ENCODE measurements at places on chromosomes 5 and 9.
A peak's percentile ranks its signal among the peaks of the same experiment; 100 is the strongest.

- no peak overlapping the region for H3K4me3 ChIP-seq
- DNase-seq: peak; percentile 73
- no peaks in the 10 kb centered on the region for H3K36me3 ChIP-seq
Observed at GRCh38 chr5:107248066-107248695, 422.6 kb downstream of the EFNA5 start.

DNA sequence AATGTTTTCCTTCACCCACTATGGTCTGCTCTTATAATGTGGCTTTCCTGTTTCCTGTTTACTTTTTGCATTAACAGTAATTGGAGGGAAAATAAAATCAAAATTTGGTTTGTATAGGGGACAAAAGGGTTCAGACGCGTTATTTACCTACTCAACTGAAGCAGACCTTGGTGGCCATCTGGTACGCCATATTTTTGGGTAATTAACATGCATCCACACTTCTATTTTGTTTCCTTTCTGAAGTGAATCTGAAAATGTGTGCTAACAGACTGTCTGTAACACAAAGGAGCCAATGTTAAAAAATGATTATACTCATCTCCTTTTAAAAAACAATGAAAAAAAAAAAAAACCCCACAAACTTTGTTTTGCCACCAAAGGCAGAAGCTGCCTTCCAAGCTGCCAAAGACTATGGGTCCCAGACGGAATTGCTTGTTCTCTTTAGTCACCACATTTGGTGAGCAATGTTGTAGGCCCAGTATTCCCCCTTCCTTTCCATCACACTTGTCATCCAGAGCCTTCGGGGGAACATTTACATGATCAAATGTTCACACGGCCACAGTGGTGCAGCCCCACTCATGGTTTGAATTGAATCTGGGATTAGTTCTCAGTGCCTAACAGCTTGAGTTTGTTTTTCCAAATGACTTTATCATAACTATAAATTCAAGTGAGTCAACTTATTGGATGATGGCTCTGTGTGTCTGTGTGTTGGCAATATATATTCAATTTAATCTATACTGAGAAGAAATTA is 323.7 kb upstream of the CD180 start:
- DNase-seq: no peak
- H3K4me3 ChIP-seq: no peak overlapping the region
- peaks cover 4% of the 10 kb centered on the region for H3K4me1 ChIP-seq
- H3K27me3 ChIP-seq: no peaks in the 10 kb centered on the region
- H3K27ac ChIP-seq: no peak overlapping the region

GRCh38 chr9:96587338-96588315 is 32.0 kb downstream of the CDC14B start:
- peaks cover 2% of the 10 kb centered on the region for H3K4me1 ChIP-seq
- DNase-seq: no peak
- H3K36me3 ChIP-seq: no peaks in the 10 kb centered on the region
- no peak overlapping the region for H3K27ac ChIP-seq
- no peak overlapping the region for H3K4me3 ChIP-seq

DNA sequence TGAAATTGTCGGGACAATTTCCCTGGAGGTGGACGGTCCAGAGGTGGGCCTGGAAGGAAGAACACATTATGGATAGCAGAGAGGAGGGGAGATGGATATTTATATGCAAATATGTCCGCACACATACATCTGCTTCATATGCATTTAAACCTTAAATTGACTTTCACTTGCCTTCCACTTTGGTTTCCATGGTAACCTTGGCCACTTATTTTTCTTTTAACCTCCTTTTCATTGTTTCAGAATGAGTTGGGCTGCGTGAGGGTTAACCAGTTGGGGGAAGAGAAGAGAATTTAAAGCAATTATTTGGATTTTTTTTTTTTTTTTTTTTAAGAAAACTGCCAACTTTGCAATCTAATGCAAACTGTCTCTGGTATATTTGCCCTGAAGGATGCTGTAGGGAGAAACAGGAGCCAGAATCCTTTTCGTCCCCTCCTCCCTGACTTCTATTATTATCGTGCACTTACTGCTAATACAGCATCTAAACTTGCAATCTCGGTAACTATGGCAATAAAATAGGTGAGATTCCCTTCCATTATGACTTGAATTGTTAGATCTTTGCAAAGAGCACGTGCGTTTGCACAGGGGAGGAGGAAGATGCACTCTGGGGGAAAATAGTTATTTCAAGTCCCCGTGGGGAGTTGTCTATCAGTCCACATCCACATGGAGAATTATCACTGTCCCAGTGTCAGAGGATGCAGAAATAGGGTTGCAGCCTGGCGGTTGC is 35.6 kb downstream of the TLR4 start:
- H3K27ac ChIP-seq: no peak overlapping the region
- no peaks in the 10 kb centered on the region for H3K4me1 ChIP-seq
- no peaks in the 10 kb centered on the region for H3K27me3 ChIP-seq
- DNase-seq: no peak
- no peaks in the 10 kb centered on the region for H3K36me3 ChIP-seq

- H3K36me3 ChIP-seq: no peaks in the 10 kb centered on the region
- no peaks in the 10 kb centered on the region for H3K4me1 ChIP-seq
- no peaks in the 10 kb centered on the region for H3K27me3 ChIP-seq
- no peak for DNase-seq
Observed at GRCh38 chr9:8408575-8409190, 609.1 kb upstream of the DMAC1 start.

DNA sequence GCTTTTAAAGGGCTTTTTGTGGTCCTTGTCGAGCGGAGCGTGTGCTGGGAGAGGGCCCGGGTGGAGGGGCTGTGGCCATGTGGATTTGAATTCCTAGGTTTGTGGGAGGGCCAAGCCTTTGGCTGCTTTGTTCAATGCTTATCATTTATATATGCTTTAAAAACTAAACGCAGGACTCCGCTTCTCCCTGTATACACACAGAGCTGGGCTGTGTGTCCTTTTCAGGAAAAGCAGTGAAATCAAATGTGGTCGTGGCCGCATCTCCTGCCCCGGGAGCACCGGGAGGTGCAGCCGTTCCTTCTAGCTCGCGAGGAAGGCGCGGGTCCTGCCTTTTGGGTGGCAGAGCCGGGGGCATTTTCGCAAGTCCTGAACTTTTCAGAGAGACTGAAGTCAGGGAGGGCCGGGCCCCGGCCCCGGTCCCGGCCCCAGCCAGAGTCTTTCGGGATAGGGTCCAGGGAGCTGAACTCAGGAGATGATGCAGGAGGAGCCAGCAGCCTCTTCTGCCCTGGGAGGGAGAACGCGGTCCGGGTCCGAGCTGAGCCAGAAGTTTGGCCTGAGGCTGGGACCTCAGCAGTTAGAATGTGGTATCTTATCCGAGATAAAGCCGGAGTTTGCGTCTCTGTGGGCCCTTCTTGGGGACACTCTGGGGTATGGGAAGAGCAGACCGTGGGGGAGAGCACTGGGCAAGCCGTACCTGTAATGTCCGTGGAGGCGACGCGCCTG is 158.8 kb downstream of the C9orf152 start:
- peaks cover 54% of the 10 kb centered on the region for H3K4me1 ChIP-seq
- H3K27me3 ChIP-seq: peaks cover 15% of the 10 kb centered on the region
- peak; percentile 26 for DNase-seq
- H3K36me3 ChIP-seq: peaks cover 19% of the 10 kb centered on the region
- H3K27ac ChIP-seq: peak overlapping the region; percentile 89

GRCh38 chr9:120778758-120779157 is 14.5 kb downstream of the FBXW2 start:
- DNase-seq: no peak
- H3K4me1 ChIP-seq: no peaks in the 10 kb centered on the region
- H3K27me3 ChIP-seq: no peaks in the 10 kb centered on the region
- peaks cover 28% of the 10 kb centered on the region for H3K36me3 ChIP-seq
- H3K4me3 ChIP-seq: no peak overlapping the region

GRCh38 chr5:59598547-59598874 is 295.0 kb downstream of the PDE4D start:
- peaks cover 8% of the 10 kb centered on the region for H3K4me1 ChIP-seq
- no peaks in the 10 kb centered on the region for H3K36me3 ChIP-seq
- no peaks in the 10 kb centered on the region for H3K27me3 ChIP-seq
- no peak overlapping the region for H3K4me3 ChIP-seq

- H3K4me1 ChIP-seq: no peaks in the 10 kb centered on the region
- peaks cover 2% of the 10 kb centered on the region for H3K27me3 ChIP-seq
- H3K36me3 ChIP-seq: no peaks in the 10 kb centered on the region
Observed at GRCh38 chr9:75429531-75430475, 341.5 kb downstream of the OSTF1 start.

GRCh38 chr9:129752900-129753729 is at the start of gene PTGES:
Gene PTGES (minus strand): TSS chr9:129753042. CDS start chr9:129753012, 30 bp downstream.
- DNase-seq: peak; percentile 49
- peak within 1 kb of the TSS; percentile 37 for H3K4me3 ChIP-seq
- H3K27me3 ChIP-seq: peaks cover 3% of the 10 kb centered on the region
- H3K4me1 ChIP-seq: peaks cover 5% of the 10 kb centered on the region

DNA sequence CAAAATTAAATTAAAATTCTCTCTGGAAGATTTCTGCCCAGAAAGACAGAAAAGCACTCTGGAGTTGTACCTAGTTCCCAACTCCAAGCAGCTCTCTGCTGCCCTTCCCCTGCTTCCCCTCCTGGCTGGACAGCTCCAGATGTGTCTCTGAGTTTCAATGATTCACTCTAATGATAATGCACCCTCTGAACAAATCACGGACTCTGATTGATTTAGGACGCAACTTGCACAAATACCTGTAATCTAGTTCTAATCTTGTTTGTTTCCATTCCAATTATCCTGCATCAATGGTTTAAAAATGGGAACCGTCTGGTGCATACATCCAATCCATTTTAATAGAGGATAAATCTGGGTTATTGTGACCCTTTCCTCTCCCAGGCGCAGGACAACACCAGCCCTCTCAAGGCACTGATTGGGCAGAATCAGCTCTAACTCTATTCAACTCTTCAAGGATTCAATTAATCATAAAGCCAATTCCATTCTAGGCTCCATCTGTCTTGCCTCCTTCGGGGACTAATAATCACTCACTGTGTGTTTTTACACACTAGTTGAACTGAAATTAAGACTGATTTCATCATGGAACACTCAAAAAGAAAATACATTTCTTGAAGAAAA is 111.2 kb upstream of the LRRTM2 start:
- H3K27ac ChIP-seq: no peak overlapping the region
- DNase-seq: no peak
- H3K4me1 ChIP-seq: peaks cover 22% of the 10 kb centered on the region
- no peaks in the 10 kb centered on the region for H3K36me3 ChIP-seq
- no peak overlapping the region for H3K4me3 ChIP-seq

DNA sequence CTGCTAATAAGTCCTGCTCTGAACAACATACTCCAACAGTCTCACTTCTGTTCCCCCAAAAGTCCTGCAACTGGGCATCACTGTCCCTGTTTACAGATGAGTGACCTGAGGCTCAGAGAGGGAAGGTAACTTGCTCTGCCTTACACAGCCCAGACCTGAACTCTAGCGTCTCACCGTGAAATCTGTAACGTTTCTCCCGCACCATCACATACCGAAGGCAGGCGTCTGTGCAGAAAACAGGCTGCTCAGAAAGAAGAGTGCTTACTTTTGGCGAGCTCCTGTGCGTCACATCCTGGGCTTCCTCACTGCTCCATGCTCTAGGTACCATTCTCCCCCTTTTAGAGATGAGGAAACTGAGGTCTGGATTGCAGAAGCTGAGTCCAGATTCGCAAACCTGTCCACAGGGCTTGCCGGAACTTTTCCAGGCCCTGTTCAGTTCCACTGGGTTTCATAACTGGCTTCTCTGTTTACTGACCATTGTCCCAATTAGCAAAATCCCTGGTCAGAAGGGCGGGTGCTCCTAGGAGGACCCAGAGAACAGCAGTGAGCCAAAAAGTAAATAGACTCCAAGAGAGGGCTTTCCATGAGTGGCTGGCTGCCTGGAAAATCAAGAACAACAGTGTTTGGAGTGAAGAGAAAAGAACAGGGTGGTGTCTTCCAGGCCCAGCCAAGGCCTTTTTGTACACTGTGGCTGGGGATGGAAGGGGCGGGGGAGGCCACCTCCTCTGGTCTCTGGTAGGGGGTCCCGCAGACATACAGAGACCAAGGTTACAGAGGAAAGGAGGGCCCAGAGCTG is 27.1 kb downstream of the GSN start:
- no peak for DNase-seq
- no peak overlapping the region for H3K4me3 ChIP-seq
- peaks cover 9% of the 10 kb centered on the region for H3K36me3 ChIP-seq
- peaks cover 9% of the 10 kb centered on the region for H3K27me3 ChIP-seq
- H3K4me1 ChIP-seq: peaks cover 34% of the 10 kb centered on the region

DNA sequence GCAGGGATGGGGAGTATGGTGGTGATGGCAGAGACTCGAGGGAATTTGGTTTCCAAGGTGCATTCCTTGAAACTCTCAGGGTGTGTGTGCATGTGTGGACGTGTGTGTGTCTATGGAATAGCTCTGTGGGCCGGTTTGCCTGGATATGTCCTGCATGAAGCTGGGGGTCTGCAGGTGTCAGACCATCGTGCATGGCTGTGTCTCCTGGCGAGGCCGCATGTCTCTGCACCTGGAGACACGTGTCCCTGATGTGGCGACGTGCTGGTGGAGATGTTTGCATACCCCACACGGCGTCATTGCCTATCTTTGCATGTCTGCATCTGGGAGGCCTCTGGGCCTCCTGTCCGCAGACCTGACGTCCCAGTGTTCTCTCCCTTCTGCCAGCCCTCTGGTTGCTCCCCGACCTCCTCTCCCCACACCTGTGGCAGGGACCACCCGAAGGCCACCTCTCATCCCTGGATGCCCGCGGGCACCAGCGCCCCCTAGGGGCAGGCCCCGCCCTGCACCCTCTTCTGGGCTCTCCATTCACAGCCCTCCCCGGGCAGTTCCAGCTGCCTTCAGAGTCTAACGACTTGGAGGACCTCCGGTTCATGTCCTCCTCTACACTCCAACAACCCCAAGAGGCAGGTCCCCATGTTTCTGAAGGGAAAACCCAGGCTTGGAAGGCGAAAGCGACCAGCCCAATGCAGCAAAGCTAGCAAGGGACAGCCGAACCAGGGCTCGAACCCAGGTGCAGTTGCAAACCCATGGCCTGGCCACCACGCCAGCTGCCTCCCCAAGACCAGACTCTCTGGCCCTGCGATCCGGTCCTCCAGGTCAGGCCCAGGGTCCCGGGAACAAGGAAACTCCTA is 88.6 kb downstream of the LMX1B start:
- H3K4me3 ChIP-seq: no peak overlapping the region
- peaks cover 17% of the 10 kb centered on the region for H3K27me3 ChIP-seq
- peaks cover 7% of the 10 kb centered on the region for H3K4me1 ChIP-seq
- H3K36me3 ChIP-seq: no peaks in the 10 kb centered on the region
- DNase-seq: peak; percentile 74

GRCh38 chr9:116656501-116656971 is 30.6 kb upstream of the TRIM32 start:
- no peak for DNase-seq

DNA sequence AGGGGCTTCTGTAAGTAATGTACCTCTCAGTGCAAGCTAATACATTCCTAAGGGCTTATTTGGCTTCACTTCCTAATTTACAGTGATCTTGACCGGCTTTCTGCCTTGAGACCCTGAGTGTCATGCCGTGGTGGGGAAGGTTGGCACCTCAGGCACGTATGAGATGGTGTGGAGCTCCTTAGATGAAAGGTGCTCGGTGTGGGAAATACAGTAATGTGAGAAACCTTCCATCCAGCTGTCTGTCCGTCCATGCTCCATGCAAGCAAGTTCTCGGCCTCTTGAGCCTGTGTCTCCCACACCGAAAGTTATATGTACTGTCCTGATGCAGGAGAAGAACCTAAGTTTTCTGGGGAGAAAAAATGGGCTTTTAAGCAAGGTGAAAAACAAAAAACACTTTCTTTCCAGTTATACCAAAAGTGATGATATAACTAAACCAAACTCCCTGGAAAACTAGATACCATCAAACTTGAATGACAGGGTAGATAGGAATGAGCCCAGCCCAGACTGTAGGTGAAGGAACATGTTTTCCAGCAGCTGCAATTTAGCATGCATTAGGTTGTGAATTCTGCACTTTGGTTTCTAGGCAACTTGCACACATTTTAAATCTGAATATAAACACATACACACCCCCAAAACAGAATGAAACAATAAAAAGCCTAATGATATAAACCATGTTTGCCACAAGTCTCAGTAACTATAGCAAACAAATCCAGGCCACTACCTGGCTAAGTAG is 279.6 kb downstream of the FANCC start:
- no peaks in the 10 kb centered on the region for H3K4me1 ChIP-seq
- no peaks in the 10 kb centered on the region for H3K27me3 ChIP-seq
- no peak overlapping the region for H3K27ac ChIP-seq
- peaks cover 4% of the 10 kb centered on the region for H3K36me3 ChIP-seq

Data from endothelial cell (in vitro differentiated cells).